ENCODE measurements at places on chromosomes 7 and 10.

DNA sequence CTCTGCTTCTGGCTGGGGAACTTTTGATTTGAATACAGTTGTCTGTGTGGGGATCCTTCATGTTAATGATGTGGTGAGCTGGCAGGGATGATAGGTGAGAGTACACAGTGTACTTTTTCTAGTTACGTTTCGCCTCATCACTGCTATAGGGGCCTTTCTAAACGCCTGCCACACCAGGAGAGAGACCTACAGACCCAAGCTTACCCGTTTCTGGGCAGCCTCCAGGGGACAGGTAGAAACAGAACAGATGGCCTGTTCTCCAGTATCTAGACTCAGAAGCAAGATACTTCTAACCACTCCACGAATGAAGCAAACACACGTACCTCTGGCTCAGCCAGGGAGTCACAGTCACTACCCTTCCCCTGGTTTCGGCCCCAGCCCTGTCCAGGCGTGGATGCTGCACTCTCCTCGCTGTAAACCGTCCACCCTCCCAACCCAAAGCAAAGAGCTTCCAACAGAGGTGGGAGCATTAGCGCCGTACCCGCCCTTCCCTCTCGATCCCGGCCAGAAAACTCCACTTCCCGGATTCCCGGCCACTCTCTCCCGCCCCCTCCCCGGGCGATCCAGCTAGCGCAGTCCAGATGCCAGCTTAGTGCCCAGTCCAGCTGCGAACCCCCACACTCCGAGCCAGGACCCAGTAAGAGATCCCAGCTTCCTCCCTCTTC is 1.2 kb downstream of the CCDC6 start:
- DNase-seq = no peak

DNA sequence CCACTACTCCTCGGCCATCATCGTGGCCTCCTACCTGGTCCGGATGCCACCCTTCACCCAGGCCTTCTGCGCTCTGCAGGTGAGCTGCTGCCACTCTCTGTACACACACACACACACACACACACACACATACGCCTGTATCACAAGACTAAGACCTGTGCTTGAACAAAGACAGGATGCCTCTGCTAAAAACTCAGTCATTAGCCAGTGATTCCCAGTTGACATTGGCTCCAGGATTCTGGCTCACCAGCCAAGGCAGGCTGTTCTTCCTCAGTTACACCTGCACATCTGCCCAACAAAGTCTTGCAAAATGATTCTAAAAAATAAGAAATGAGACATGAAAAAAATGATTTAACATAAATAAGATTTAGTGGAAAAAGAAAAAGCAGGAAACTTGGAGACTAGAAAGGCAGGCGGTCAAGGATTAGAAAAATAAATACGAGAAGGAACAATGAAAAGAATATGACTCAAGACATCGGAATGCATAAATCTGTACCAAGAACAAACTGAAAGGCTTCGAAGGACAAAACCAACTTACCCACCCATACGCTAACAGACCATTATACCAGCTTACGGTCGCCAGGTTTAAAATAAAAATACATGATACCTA is 7.4 kb upstream of the LRRC18 start:
- no peak for DNase-seq

GRCh38 chr10:87519582-87519981 is 14.9 kb downstream of the MINPP1 start:
- no peak for DNase-seq

GRCh38 chr7:159177284-159177953 is 32.8 kb upstream of the VIPR2 start:
- DNase-seq = peak; percentile 17

DNA sequence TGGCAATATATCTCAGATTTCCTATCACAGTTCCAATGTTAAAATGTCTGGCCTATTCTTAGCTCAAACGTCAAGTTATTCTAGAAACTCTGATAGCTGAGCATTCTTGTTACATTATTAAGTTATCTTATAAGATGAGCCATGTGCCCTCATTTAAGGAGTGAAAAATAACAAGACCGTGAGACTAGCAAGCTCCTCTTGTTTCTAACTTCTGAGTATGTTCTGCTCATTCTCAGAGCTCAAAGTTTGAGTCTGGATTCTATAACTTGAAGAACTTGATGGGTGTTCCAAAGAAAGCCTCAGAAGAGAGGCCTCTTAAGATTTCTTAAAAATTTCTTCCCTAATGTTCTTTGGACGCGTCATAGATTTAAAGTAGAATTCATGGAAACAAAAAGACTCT is 215.2 kb downstream of the HTR7 start:
- DNase-seq = no peak

DNA sequence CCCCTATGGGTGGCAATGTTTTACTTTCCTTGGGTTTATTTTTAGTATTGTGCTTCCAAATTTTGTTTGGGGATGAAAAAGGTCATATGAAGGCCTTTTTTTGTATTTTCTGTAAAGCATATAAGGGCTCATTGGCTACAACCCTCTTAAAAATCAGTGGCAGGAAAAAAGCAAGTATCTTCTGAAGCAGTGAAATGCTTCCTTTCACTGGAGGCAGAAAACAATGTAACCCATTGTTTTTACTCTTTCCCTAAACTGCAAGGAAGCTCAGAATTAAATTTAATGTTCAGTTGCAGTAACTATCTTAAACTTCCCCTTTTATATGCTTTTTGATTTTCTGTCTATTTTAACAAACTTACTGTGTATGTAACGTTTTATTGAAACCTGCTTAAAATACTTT is 148.7 kb upstream of the LYZL1 start:
- no peak for DNase-seq

DNA sequence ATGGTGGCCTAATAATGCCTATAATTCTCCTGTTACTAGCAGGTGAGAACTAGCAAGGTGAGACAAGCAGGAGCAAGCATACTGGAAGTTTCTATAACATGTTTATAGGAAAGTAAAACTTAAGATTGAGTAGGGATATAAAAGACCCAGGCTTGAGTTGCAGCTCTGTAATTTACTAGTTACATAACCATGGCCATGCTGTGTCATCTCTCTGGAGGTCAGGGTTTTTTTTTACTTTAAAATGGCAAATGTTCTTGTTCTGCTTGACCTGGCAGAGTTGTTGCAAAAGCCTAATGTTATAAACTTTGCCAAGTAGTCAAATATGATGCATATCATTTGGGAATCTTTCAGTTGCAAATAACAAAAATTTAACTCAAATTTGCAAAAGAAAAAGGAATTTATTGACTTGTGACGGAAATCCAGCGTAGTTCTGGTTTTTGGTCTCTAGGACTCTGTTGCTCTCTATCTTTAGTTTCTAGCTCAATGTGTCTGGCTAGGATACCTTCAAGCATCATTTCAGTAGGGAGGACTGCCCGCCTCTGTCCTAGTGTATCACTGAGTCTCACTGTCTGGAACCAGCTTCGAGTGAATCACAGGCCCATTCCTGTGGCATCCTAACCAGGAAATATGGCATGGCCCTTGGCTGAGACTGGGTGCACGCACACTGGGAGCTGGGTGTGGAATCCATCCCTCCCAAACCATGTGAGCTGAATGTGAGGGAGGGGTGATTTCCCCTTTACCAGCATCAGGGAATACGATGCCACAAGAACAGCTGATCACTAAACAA is 67.9 kb downstream of the ADAM22 start:
- no peak for DNase-seq

DNA sequence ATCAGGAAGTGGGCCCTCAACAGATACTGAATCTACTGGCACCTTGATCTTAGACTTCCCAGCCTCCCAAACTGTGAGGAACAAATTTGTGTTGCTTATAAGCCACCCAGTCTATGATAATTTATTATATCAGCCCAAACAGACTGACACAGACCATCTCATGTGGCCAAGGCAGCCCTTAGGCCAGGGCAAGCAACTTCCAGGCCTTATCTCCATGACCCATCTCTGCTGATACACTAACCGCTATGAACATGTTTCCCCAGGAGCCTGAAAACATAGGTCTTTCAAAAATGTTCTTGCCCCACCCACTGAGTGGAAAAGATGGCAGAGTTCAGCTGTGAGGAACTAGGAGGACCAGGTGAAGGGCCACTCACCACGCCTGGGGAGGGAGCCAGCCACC is 3.2 kb upstream of the BLOC1S2 start:
- DNase-seq = no peak

DNA sequence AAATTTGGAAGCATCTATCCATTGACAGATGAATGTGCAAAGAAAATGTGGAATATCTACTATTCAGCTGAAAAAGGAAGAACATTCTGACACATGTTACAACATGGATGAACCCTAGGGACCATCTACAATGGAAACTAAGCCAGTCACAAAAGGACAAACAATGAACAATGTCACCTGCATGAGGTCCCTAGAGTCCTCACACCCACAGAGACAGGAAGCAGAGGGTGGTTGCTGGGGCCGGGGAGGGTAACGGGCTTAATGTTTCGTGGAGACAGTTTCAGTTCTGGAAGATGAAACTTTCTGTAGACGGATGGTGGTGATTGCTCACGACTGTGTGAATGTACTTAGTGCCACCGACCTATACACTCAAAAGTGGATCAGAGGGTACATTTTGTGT is 282.9 kb downstream of the ADARB2 start:
- DNase-seq = no peak

GRCh38 chr7:47627580-47628283 is 45.8 kb upstream of the TNS3 start:
- no peak for DNase-seq

- DNase-seq = peak; percentile 56
These were observed 45.3 kb upstream of the EN2 start for GRCh38 chr7:155412416-155413253.

DNA sequence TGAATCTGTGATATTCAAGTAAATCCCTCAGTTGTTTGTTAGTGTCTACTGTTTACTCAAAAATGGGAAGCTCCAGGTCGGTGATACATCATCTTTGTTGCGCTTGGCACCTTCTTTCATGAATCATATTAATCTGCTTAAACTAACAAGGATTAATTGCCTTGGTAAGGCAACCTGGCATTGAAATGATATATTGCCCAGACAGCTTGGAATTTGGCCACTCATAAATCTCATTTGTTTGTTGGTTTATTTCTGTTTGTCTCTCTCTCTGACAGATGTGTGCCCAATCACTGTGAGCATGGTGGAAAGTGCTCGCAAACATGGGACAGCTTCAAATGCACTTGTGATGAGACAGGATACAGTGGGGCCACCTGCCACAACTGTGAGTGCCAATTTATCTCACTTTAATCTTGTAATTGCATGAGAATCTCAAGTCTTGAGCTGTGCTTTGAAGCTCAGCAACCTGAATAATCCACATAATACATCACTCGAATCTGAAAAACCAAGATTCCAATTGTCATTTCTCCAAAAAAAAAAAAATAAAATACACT is 1104.8 kb upstream of the C7orf33 start:
- DNase-seq = no peak

GRCh38 chr10:120748519-120748918 is 102.6 kb upstream of the WDR11 start:
- DNase-seq = no peak

DNA sequence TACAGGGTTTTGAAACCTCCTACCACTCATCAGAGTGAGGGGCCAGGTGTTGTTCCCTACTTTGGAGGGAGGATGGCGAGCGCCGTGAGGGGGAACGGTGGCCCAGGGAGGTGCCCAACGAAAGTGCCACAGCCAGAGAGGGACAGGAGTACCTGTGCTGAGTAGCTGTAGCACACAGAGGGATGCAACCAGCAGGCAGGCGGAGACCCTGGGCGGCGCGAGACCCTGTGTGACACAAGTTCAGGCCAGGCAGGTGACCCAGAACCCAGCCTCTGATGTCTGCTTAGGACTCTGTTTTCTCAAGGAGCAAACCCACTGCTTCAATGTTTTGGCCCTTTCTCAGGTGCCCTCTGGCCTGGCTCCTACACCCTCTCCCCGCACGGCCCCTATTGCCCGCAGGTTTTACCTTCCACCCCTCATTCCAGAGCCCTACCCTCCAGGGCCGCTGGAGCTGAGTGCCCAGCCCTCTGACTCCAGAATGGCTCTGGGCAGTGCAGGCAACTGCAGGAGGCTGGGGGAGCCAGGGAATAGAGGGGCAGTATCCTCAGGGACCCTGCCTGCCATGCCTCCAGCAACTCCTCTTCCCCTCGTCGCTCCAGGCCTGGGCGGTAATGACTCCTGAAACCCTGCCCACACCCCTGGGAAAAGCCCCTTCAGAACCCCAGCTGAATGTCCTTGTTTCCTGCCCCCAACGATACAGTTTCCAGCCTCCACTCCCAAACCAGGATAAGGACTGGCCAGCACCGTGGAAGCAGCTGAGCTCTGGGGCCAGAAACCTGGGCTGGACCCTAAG is 164.1 kb upstream of the RHEB start:
- no peak for DNase-seq

DNA sequence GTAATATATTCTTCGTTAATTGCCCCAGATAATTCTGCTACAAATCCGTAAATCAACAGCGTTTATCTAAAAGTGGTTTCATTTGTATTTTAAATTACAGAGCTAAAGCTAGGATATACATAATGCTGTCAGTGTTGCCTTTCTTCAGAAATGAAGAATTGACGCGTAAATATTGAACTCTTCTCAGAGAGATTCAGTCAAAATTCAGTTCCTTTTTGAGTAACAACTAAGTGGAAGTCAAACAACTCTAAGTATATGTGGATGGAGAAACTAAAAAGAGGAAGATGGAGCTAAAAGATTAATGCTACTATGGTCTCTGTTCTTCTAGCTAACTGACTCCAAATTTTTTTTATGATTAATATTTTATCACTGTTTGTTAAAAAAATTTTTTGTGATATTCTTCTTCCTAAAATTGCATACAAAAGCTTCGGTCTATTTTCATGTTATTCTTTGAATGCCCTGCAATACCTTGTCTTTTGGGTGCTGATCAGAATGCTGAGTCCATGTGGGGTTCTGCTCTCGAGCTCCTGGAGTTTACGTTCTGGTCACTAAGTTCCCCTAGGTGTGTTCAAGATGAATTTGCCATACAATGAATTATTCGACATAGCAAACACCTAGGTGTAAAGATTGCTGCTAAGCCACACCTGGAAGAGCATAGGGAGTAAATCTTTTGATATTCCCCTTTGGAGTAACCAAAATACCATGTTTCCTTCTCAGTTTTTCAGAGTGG is 20.7 kb downstream of the MDFIC start:
- no peak for DNase-seq

GRCh38 chr7:99033765-99034164 is 110.1 kb downstream of the SMURF1 start:
- DNase-seq = no peak

GRCh38 chr7:8434290-8435002 is 1.0 kb downstream of the NXPH1 start:
- DNase-seq = no peak
